Progenitor cell of endocrine pancreas (in vitro differentiated cells): ENCODE measurements at places on chromosomes 16 and 17.

GRCh38 chr16:81415751-81416150 is 28.9 kb upstream of the CMIP start:
- no peak for DNase-seq

- DNase-seq, result no peak
These were observed 15.0 kb upstream of the C17orf58 start for GRCh38 chr17:68011199-68011665.

DNA sequence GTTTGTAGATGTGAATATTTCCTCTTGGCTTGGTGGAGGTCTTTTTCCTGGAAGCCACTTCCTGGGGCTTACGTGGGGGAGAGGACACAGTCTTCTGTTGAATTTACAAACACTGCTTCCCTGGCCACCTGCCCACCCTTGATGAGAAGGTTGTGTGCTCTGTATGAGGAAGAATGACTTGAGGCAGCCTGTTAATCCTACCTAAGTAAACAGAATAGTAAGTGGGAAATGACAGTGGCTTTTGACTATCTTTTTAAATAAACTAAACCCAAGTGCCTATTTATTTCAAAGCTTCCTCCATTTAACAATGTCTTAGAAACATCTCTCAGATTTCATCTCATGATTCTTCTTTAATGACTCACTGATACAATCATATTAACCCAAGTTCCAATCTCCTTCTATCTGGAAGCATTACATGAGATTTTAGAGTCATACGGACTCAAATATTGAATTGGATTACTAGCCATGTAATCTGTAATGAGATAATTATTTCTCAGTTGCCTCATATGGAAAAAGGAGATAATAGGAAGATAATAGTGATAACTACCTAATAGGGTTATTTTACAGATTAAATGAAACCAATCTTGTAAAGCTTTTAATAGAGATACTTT is 96.6 kb upstream of the SMIM36 start:
- no peak for DNase-seq

GRCh38 chr16:86614699-86615098 is 36.4 kb downstream of the FOXL1 start:
- DNase-seq, result no peak

GRCh38 chr16:75379911-75380847 is 53.1 kb downstream of the CFDP1 start:
- DNase-seq, result no peak

DNA sequence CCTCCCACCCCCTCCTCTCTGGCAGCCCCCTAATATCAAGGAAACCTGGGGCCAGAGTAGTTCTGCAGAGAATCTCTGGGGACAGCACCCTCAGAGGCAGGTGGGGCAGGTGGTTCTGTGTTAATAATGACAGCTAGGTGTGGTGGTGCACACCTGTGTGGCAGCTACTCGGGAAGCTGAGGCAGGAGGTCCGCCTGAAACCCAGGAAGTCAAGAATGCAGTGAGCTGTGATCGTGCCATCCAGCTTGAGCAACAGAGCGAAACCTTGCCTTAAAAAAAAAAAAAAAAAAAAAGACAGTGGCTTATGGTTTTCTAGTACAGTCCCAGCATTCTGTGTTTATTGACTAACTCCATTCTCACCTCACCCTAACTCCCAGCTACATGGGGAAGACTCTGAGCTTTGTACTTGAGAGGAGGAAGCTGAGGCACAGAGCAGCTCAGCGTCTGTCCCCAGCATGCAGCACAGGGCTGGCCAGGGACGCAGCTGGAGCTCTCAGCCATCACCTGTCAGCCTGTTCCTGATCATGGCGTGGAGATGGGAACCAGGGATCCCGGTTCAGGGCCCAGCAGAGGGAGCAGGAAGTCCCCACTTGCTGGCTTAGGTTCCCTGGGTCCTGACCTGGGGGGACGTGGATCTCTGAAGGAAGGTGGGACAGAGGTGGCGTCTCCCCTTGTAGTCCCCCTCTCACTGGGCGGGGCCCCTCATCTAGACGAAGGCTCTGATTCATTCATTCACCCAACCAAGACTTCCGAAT is 6.1 kb downstream of the DBNDD1 start:
- DNase-seq, result no peak

- DNase-seq, result no peak
These were observed 133.9 kb downstream of the PITPNC1 start for GRCh38 chr17:67511012-67511411.

DNA sequence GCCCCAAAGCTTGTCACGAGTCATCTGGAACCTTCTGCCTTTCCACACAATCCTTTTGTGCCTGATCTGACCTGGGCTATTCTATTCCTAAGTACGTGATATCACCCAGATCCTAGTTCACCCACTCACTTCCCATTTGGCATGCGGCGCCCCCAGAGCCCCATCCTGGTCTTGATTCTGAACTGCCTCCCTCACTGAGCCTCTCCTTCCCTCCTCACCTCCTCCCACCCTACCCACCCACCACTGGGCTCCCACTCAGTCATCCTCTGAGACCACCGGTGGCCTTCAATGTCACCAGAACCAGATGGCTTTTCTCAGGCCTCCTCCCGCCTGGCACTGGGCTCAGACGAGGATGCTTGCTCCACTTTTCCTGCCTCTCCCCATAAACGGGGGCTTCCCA is 18.5 kb downstream of the WDR45B start:
- DNase-seq, result no peak

DNA sequence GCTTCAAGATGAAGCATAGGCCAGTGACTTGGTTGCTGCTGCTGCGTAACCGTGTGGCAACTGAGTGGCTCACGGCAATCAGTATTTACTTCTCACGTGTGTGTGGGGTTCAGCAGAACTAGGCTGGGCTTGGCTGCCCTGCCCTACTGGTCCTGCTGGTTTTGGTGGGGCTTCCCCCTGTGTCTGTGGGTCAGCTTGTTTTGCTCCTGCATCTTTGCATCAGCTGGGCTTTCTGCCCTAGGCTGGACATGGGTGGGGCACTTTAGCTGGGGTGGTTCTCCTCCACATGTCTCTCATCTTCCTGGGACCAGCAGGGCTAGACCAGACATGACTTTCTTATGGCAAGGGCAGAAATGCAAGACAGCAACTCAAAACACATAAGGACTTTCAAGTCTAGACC is 550.5 kb downstream of the MAF start:
- no peak for DNase-seq

DNA sequence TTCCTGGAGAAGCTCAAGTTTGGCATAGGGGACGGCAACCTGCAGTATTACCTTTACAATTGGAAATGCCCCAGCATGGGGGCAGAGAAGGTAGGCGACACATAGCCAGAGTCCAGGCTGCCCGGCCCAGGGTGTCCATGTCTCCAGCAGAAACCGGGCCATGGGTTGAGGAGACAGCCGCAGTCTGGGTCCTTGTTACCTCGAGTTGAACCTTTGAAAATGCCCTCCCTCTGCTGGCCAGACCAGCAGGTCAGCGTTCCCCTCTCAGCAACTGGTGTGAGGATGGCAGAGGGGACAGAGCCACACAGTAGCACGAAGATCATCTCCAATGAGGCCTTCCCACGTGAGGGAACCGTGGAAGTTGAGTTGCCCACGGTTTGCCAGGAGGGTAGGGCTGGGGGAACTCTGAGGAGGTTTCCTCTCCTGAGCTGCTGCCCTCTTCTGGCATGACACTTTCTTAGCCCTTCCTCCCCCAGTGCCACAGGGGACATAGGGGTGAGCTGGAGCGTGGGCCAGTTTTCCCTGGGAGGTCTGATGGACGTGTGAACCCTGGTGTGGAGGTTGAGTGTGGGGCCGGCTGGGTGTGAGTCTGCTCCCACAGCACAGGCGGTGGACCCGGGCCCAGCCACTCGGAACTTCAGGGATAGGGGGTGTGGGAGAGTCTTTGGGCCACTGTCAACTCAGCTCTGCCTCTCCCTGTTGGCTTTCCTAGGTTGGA is 27.2 kb downstream of the PLCD3 start:
- DNase-seq, result no peak
